ENCODE measurements at places on chromosomes 4 and X.

GRCh38 chr4:58138786-58139668, 1028.8 kb upstream of the IGFBP7 start:
- DNase-seq: no peak

DNA sequence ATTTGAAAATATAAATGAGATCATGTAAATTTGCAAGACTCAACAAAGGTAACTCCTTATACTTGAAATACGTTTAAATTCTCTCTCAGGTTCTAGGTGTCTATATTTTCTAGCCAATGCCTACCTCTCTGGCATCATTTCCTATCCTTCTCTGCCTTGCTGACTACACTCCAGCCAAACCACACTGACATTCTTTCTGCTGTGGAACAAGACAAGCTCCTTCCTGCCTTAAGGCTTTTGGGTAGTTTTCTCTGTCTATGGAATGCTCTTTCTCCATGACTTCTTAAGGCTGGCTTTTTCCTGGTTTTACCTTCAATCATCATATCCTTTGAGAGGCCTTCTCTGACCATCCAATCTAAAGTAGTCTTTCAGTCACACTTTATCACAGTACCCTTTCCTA, 201.0 kb downstream of the SPRY1 start:
- DNase-seq: no peak

DNA sequence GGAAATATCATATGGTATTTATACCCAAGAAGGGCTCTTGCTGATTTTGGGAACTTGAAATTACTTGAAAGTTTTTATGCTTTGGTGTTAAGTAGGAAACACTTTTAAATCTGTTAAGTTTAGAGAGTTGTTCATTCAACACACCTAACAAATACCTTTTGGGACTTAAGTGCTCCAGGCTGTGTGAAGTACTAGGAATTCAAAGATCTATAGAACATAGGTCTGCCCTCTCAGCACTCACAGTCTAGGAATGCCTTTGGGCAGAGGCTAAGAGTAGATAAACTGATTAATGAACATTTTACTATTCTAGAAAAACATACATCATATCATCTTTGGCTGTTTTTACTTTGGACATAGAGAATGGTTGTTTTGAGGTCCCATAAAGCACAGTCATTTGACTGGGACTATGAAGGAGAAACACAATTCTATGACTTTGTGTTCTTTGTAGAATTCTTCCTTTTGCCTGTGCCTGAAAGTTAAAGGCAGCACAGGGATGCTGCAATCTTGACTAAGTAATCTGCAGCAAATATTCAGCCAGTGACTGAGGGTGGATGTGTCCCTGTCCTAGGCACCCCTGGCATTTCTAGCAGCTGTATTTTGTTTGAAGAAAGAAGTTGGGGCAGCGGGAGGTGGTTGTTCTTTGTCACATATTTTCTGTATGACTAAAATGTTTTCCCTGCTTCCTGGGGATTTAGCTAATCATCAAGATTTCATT, 8.3 kb downstream of the BMP3 start:
- DNase-seq: no peak

DNA sequence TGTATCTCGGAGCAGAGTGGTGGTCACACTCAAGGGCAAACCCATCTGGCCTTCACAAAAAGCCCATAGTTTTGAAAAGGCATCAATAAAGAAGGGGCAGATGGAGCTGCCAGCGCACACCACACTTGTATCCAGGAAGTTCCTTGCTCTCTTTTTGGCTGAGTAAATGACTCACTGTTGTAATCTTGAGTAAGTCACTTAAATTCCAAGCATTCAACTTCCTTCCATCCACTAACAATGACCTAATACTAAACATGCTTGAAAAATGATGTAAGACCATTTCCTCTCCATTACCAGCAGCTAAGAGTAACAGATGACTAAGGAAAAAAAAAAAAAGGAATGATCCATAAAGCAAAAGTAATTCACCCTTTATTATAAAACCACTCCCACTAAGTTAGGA, 32.4 kb upstream of the MYOZ2 start:
- no peak for DNase-seq

DNA sequence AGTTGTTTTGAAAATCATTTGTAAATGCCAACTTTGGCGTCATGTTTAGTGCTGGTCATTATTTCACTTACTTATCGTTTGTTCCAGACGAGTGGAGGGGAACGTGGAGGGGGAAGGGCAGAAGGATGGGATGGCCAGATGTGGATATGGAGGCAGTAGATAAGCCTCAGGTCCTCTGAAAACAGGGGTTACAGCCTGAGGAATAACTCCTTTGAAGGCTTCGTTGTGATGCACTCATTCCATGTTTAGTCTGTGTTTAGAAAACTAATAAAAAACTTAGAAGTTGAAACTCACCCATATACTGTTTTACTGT, 1.1 kb downstream of the MOB1B start:
- DNase-seq: no peak

DNA sequence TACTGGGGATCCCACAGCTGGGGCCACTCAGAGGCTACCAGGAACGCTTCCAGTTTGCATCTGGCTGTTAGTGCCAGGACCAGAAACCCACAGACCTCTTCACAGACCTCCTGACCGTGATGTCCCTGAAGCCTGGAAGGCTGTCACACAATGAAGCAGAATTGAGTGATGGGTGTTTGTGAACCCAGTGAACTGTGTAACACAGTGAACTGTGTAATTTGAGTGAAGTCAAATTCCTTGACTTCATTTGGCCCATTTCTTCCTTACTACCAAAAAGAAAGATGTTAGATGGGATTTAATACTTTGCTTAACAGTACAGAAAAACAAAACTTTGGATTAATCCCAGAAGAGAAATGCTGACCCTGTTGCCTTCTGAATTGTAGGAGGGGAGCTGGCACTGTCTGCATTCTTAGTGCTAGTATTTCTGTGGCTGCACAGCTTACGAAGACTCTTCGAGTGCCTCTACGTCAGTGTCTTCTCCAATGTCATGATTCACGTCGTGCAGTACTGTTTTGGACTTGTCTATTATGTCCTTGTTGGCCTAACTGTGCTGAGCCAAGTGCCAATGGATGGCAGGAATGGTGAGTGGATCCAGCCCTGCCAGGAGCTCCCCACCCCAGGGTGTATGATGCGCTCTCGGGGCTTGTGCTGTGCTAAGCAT, 17.8 kb downstream of the SRD5A3 start:
- DNase-seq: no peak

GRCh38 chr4:74793757-74794381, 454 bp downstream of the BTC start:
- no peak for DNase-seq

DNA sequence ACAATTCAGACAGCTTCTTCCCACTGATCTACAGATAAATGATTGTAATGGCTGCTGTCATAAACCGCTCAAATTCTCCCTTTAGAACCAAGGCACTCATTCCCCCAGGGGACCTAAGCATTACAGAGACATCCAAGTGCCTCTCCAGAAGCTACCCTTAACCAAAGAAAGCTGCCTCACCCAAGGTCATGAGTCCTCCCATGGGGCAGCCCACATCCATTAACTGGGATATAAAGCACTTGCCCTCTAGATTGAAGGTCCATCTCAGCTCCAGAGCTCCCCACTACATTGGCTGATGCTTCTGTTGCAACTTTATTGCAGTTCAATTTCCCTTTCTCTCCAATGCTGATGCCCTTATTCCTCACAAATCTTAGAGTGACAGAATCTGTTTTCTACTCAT, 40.5 kb upstream of the DCAF8L2 start:
- DNase-seq: no peak

DNA sequence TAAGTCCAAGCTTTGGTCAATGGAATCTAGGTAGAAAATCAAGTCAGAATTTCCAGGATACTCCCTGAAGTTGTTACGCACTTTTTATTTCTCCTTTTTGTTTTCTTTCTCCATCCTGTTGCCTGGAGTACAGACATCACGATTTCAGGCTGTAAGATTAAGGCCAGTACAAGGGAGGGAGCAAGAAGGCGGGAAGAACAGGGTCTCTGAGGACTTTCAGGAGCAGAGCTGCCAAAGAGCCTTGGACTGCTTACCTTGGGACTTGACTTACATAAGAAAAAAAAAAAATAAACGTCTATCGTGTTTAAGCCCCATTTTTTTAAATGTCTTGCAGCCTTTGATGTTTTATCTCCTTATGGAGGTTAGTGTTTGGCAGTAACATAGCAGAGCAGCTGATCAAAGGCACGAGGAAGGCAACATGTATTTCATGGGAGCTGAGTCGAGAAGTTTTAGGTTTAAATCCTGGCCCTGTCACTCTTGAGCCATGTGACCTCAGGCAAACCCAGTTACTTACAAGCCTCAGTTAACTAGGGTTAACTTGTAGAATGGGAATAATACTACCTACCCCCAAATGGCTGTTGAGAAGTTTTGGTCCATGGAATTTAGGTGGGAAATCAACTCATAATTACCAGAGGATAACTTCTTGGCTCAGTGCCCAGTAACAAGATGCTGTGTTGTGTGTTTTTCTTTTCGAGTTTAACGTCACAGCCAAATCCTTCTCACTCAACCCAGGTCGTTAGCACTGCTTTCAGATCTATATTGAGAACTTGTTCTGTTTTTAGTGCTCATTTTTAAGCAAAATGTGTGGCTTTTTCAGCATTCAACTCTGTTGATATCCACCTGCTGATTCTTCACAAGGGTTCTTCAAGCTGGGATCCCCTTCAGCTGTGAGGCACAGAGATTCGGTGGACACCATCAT, 106.8 kb downstream of the CLNK start:
- DNase-seq: no peak

DNA sequence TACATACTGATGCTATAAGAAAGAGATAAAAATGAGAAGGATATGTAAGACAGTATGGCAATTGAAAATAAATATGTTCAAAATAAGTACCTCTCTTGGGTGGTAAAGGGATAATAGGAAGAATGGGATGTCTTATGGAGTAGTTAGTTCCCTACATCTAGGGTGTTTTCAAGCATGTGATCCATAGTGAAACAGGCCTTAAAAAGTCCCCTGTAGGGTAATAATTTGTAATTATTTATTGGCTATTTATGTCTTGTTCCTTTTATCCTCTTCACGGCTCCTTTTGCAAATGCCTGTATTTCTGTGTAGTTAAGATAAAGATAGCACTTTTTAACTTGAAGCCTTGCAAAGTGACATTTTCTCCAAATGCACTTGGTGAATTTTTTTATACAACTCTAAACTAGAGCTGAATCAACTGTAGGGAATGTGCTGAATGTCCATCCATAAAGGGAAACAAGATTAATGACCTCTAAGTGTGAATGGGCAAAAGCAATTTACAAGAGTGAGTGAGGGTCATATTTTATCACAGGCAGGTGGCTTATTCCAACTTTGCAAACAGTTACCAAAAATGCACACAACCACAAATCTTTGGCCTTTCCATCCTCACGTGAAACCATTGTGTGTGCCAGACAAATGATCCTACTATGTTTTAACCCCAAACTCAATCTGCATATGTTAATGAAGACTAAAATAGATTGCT, 299.0 kb downstream of the KCNIP4 start:
- no peak for DNase-seq

- no peak for DNase-seq
These were observed 514.0 kb upstream of the DIAPH2 start for GRCh38 chrX:96170626-96171025.

DNA sequence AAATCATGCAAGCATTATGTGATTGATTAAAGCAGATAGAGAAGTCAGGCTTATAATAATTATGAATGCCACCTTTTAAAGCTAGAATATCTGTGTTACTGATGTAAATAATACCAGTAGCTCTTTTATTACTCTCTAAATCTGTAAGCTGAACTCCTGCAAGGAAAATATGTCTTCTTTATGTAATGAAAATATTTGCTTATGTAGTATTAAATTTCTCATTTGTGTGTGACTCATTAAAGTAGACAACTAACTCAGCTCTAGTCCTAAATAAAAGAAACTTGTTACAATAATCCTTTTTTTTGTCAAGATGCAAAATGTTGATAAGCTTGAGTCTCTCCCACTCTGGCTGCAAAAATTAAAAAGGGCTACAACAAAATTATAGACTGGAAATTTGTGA, 137.7 kb upstream of the FAT1 start:
- DNase-seq: no peak

DNA sequence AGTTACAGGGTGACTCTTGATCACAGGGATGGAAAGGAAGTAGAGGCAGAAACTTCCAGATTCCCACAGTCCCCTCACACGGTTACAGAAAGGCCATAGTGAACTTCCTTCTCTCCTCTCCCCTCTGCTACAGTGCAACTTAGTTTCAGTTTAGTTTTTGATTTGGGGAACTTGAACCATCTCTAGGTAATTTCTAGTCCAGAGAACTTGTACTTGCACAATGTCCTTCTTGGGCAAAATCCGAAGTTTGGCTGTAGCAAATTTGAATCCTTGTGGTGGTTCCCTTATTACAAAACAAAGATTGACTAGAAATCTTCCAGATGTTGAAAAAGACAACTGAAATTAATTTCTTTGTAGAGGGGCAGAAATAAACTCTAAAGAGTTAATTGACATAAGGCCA, 1.2 kb upstream of the BLTP1 start:
- DNase-seq: no peak

GRCh38 chr4:112253382-112254000, 21.9 kb downstream of the AP1AR start:
- no peak for DNase-seq

- DNase-seq: no peak
These were observed 49.0 kb downstream of the NIPAL1 start for GRCh38 chr4:48065587-48066052.

- no peak for DNase-seq
These were observed 216.3 kb upstream of the BCOR start for GRCh38 chrX:40314070-40314469.

- no peak for DNase-seq
These were observed 62.6 kb upstream of the C4orf54 start for GRCh38 chr4:99720206-99720605.

DNA sequence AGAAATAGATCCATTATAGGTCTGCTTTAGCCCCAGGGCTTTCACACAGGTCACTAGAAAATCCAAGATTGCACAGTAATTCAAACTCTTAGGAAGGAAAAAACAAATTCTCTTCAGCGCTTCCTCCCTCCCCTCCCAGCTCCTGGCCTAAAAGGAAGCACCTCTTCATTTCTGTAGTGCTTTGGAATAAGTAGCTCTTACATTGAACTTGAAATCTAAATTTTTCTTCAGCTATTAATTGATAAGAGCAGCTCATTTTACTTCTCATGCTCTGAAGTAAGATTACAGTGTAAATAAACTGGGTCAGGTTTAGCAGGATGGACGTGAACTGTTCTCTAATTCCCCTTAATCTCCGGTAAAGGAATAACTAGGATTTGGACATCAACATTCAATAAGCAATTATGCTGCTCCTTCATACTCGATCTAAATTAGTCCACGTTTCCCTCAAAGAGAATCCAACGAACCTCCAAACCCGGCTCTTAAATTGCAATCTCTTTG, 10.9 kb upstream of the SEL1L3 start:
- no peak for DNase-seq
